NCI-H748 treated with DMSO at 0.1 percent for 48 hours (cell line): ENCODE measurements at places on chromosomes 1 and 21.

DNA sequence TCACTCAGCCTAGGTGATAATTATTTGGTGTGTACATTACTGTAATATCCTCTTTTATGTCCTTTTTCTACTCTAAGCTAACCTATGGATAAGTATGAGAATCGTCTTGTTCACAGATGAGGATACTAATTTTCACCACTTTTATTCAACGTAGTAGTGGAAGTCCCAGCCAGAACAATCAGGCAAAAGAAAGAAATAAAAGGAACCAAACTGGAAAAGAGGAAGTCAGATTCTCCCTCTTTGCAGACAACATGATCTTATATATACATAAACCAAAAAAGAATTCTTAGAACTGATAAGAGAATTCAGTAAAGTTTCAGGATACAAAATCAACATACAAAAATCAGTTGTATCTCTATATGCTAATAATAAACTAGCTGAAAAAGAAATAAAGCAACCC lies 12.6 kb upstream of the RGL1 start:
- no peak for DNase-seq

DNA sequence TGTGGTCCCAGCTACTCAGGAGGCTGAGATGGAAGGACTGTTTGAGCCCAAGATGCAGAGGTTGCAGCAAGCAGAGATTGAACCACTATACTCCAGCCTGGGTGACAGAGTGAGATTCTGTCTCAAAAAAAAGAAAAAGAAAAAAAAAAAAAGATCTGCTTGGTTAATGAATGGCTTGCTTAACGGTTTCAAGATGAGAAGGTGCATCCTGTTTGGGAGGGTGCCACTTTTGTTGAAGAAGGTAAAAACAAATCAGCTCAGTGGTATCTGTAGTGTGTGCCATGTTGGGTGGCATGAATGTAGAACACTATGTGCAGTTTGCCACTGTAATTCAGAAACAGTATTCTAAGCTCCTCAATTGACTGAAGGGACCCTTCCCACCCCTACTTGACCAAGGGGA lies 94.9 kb upstream of the ETV3 start:
- DNase-seq = no peak

DNA sequence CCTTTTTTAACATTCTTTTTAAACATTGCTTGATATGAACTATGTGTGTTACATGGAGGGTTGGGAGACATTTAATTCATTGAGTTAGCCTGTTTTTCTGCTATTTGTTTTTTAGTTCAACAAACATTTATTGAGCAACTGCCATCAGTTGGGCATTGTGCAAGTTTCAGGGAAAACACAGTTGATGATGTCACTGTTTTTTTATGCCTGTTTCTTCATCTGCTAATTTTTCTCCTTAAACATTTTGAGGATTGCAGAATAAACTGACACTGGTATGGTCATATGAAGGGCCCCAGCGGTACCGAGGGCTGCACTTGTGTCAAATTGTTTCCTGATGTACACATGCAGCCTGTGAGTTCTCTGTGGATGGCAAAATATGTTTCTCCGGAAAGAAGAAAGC lies 253.0 kb downstream of the FGGY start:
- DNase-seq = no peak

DNA sequence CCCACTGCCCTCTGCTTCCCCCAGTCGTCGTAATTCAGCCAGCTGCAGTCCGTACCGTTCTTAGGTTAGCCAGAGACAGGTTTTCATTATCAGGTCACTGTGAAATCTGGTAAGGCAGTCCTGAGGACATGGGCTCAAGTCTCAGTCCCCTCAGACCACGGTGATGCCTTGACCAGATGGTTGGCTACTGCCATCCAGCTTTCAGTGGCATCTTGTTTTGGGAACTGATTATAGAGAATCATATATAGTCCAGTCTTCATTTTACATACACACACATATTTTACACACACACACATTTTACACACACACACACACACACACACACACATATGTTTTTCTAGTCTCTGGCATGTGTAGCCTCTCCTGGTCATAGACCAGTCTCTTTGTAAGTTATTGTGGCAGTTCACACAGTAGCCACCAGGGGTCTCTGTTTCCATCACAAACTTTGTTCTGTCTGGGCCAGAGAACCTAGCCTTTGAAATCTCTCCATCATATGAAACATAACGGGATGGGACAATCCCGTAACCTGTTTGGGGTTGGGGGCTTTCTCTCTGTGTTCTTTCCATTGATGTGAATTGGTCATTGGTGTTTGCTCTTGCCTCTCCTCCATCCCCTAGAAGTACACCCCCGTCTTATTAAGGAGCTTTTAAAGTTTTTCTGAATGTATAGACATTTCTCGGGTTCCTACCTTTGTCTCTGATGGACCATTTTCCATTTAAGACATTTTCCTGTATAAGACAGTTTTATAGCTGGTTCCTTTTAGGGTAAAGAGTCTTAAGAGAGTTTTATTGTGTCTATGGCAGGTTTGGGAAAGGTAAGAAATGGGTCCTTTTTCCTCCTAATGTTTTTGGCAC lies 8.4 kb upstream of the IKBKE start:
- peak; percentile 13 for DNase-seq

DNA sequence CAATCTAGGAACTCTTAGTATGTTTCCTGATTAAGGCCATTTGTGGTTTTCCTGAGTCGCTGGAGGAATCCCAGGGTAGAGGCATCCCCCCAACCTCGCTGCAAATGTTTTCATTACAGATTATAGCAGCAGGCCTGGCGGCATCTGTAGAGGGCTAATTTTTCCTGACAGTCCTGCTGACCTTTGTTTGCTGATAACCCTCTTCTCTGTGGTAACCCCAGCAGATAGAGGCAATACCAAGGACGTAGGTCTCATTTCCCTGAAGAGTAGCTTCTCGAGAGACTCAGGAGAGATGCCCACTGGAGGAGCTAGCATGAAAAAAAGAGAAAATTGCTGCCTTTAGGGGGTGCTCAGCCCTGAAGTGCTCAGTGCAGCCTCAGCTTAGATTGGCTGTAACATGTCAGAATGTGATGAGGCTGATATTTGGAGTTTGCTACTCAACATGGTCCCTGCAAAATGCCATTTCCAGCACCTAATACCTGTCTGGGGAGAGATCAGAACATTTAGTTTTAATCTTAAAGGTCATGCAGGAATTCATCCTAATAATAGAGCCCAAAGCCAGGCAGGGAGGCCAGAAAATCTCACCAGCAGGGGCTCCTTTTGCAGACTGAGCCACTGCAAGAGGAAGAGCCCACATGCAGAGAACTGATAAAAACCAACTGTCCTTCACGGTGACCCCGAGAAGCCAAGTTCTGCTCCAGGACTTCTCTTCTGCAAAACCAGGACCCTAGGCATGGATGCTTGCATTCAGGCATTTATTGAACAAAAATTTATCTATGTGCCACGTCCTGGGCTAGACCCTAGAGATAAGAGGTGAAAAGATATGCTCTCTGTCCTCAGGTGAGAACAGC lies 184.5 kb downstream of the KAZN start:
- DNase-seq = no peak

DNA sequence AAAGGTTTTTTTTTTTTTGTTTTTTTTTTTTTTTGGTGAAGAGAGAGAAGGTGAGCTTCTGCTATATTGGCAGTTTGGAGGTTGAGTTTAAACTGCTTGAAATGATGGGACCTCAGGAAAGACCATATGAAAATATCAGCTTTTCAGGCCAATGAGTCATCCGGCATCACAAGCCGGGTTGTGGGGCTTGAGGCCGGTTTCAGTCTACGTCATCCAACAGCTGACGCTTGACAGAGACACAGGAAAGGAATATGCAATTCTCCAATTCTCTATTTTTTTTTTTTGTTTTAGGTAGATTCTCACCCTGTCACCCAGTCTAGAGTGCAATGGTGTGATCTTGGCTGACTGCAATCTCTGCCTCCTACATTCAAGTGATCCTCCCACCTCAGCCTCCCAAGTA lies 52.4 kb downstream of the KCNJ6 start:
- no peak for DNase-seq

DNA sequence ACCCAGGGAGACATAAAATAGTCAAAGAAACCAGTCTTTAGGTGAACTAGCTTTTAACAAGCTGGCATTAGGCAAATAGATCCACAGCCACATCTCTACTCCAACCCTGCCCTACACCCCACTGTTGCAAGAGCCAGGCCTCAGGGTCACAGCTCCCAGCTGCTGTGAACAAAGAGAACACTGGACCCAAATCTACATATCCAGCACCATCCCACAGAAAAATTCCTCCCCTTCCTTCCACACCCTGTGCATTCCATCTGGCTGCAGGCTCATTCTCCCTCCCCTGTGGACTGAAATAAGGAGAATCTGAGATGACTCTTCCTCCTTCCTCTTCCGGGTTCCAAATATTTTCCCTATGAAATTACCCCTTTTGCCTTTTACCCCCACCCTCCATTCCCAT lies 23.2 kb downstream of the DLGAP3 start:
- DNase-seq = no peak

GRCh38 chr1:77926561-77927357 lies 38.3 kb downstream of the NEXN start:
- DNase-seq = no peak

- DNase-seq = peak; percentile 50
These were observed at the start of gene STPG1 for GRCh38 chr1:24413350-24414163. Gene STPG1, minus strand, starts transcription at chr1:24413782. Its CDS starts 12,394 bp downstream, at chr1:24401388.

DNA sequence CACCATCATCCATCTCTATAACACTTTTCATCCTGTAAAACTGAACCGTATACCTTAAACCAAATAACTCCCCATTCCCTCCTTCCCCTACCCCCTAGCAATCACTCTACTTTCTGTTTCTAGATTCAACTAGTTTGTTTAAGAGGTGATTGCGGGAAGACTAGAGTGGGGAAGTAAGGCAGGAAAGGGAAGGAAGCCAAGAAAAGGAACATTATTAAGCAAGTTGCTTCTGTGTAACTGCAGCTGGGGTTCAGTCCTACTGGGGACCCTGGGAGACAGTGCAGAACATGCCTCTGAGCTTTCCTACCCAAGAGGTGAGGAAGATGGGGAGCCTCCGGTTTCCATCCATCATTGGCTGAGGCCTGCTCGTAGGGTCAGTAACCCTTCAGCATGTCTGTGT lies 28.9 kb upstream of the H3-3A start:
- DNase-seq = no peak

GRCh38 chr1:151720974-151721787 lies at the start of gene RIIAD1:
Gene RIIAD1, plus strand, starts transcription at chr1:151721522. Its CDS starts 15 bp downstream, at chr1:151721537.
- DNase-seq = no peak
